ENCODE measurements at places on chromosomes 3 and 15.

GRCh38 chr3:1561427-1561826, 468.6 kb downstream of the CNTN6 start:
- no peak for DNase-seq

GRCh38 chr3:125005676-125006075, 50.1 kb downstream of the HEG1 start:
- DNase-seq = no peak

- no peak for DNase-seq
Observed at GRCh38 chr3:181212271-181212670, 222.7 kb upstream of the DNAJC19 start.

DNA sequence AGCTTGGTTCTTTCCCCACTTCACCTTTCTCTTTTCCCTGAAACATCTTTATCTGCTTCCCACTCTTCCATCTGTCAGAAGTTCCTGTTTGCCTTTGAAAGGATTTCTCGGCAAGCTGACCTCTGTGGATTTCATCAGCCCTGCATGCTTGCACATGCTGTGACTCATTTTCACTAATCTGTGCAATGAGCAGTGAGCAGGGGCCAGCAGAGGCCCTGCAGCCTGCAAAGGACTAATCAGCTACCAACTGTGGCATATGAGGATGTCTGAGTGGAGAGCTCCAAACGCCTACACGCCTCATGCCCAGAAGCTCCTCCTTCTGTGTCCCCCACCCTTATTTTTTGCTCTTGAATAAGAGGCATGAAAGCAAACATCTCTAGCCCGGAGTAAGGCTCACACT, 333.0 kb upstream of the SEMA6D start:
- DNase-seq = peak; percentile 91

- DNase-seq = peak; percentile 63
Observed at GRCh38 chr3:114756506-114757279, 390.4 kb downstream of the ZBTB20 start.

Data from cardiac fibroblast (primary cell).